ENCODE measurements at places on chromosomes 13 and 19.

- DNase-seq, result no peak
These were observed 73.0 kb downstream of the COL4A1 start for GRCh38 chr13:110233951-110234280.

DNA sequence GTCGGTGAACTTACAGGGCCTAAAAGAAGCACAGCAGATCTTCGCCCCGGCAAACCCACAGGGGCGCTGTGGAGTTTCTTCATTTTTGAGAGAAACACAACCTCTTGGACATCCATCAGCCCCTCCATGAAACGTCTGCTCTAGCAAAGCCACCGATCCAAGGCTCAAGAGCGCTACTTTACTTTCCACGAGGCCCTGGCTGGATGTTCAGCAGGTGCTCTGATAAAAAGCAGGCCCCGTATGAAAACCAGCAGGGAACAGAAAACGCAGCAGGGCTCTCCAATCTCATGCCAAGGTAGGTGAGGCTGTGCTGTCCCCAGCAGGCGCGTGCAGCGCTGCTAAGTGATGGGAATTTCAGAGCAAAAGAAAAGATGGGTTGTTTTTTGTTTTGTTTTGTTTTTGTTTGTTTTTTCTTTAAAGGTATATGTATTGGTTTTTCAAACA, 86.7 kb downstream of the IRS2 start:
- DNase-seq, result no peak

- DNase-seq, result no peak
These were observed 6.6 kb upstream of the TEX101 start for GRCh38 chr19:43408043-43408442.

DNA sequence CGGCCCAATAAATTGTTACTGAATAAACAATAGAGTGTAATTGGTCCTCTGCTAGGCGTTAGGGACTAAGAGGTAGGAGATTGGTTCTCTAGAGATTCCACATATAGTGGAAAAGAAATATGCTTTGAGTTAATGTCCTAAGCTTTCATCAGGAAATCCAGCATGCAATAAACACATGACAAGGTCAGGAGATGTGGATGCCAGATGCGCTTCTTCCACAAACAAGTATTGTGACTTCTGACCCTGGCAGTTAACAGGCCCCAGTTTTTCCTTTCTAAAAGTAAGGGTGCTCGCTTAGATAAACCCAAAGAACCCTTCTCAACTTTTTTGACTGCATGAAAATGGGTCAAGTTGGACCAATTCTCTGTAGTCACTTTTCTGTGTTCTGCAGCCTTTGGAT, 146.5 kb upstream of the SOX21 start:
- no peak for DNase-seq

- DNase-seq, result no peak
These were observed 25.5 kb downstream of the TJP3 start for GRCh38 chr19:3733549-3734309.

- no peak for DNase-seq
These were observed 63.5 kb upstream of the DOCK9 start for GRCh38 chr13:99041337-99041736.

DNA sequence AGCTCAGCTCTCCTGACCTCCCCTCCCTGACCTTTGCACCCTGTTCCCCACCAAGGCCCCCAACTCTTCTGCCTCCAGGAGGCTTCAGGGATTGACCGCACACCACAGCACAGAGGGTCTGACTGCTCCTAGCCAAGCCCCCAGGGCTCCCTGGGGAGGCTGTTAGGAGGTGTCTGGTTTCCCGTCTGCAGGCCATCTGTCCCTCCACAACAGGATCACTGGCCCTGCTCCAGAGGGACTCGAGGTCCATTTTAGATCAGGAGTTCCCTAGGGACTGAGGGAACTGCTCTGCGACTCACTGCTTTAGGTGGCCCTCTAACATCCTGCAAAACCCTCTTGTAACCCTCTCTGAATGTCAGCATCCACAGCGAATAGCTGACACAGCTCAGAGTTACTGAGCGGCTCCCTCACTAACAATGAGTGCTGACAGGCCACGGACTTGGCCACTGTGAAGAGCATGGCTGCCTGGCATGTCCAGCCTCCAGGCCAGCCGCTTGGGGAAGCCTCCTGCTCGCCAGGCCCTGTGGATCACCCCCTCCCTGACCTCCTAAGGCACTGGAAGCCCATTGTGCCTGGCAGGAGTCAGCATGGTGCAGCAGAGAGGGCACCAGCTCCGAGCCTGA, 17.7 kb downstream of the GRIK5 start:
- DNase-seq, result no peak

DNA sequence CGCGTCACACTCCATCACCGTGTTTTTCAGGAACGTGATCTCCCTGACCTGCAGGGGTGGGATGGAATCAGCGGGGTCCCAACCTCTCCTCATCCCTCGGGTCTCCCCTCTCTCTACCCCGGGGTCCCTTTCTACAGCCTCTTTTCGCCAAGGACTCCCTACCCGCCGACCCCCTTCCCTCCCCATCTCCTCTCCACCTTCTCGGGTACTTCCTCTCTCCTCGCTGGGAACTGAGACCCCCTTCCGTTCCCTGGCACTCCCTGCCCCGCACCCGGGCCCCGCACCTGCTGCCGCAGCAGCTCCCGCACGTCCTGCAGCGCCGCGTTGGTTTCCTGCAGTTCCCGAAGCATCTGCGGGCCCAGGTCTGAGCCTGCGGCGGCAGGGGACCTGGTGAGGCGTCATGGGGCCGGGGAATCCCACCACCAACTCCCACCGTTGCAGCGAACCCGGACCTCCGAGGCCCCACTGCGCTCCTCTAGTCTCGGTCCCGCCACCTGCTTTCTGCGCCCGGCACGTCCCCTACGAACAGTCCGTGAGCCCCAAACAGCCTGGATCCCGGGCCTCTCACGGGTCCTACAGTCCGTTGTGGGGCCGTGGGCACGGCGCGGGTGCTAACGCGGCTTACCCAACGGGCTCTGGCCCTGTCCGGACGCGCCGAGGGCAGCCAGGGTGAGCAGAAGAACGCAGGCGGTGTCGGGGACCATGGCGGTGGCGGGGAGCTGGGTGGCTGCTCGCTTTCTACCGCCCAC, at the start of gene COMP:
COMP (minus strand) TSS at position 740 of the 749 bp plus-strand sequence; CDS start at position 704, 36 bp downstream.
- no peak for DNase-seq

DNA sequence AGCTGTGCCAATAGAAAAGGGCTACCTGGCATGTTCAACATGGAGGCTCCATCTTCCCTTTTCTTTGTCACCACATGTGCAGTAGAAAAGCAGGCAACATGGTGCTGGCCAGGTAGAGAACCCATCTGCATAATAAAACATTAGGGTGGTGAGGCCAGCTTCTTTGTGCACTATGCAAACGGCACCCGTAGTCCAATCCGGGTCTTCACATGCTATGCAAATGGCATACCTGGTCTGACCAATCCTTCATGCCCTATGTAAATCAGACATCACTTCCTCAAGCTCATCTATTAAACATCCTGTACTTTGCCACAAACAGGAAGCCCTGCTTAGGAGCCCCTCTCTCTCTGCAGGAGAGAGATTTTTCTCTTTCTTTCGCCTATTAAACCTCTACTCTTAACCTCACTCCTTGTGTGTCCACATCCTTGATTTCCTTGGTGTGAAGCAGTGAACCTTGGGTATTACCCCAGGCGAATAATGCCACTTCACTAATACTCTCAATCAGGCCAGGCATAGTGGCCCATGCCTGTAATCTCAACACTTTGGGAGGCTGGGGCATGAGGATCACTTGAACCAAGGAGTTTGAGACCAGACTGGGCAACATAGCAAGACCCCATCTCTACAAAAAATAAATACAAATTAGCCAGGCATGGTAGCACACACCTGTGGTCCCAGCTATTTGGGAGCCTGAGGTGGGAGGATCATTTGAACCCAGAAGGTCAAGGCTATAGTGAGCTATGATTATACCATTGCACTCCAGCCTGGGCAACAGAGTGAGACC, 111.3 kb upstream of the MRI1 start:
- no peak for DNase-seq

DNA sequence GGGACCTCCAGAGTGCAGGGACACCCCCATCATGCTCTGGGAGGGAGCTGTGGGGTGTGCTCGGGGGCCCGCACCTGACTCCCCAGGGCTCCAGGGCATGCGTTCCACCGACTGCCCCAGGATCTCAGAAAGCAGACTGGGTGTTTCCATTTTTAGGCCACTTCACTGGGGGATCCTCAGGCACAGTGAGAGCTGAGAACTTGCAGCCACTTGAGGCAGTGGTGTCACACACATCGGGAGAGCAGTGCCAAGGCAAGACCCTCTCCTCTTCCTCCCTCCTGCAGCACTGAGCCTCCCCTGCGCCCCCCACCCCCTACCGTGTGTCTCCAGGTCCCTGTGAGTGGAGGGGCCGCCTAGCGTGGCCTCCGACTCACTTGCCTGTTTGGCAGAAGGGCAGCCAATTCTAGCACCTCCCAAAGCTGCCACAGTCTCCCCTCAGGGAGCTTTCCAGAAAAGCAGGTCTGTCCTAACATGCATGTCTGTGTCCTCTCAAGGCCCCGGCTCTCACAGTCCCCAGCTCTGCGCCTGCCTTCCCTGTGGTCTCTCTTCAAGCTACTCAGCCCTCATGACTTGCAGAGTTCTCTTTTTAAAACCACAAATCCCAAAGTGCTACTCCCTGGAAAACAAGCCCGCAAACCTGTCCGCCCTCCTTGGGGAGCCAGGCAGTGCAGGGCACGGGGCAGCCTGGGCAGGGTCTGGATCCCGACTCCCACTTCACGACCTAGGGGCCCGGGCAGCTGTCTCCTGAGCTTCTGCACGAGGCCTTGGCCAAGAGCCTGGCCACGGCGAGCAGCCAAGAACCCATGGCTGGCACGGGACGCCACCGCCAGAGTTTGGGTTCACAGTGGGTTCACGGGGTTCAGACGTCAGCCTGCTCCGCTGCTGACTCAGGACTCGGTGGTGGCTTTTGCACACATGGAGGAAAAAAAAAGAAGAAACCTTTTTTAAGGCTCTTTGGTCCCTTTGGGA, 94.1 kb downstream of the STK24 start:
- no peak for DNase-seq

GRCh38 chr13:41696163-41697003, 239.0 kb downstream of the RGCC start:
- no peak for DNase-seq

- no peak for DNase-seq
These were observed 171.5 kb upstream of the CSNK1A1L start for GRCh38 chr13:37277007-37277406.

GRCh38 chr19:42529248-42529764, 1.0 kb upstream of the CEACAM1 start:
- DNase-seq, result peak; percentile 62

DNA sequence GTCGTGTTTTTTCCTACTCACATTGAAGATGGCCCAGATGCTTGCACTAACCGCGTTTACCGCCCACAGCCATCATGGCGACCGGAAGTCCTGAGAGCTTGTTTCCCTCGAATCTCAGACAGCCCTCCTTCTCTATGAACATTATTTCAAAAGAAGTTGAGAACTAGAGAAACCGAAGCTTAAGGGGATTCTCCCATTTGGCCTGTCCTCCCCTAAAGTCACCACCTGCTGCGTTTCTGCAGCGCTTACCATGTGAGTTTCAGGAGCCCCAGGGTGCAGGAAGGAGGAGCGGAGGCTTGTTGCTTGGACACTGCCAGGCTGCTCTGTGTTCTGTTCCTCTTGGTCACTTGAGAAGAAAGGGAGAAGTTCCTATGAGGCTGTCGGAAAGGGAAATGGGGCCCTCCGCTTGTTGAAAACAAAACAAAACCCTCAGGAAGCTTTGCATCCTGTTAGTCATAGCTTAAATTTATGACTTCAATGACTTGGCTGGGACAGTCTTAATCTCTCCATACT, 6.2 kb downstream of the CARD8 start:
- peak; percentile 80 for DNase-seq

All from activated naive CD4-positive, alpha-beta T cell treated with anti-CD3 and anti-CD28 coated beads, Interleukin-2, amount 50 U/mL, for 16 hours (primary cell).